ENCODE measurements at places on chromosomes 13 and 19. TPM values are rescaled to one million over a fixed set of nuclear protein-coding genes. Genes with fewer than 3 reads are reported as not detected.

PROZ gene
- total RNA-seq: not detected

GRCh38 chr13:45907503-45907902, 56.0 kb upstream of the SIAH3 start:
- no peak overlapping the region for H3K4me3 ChIP-seq
- H3K27ac ChIP-seq: no peak overlapping the region
- no peaks in the 10 kb centered on the region for H3K4me1 ChIP-seq
- H3K36me3 ChIP-seq: no peaks in the 10 kb centered on the region

- H3K36me3 ChIP-seq: no peaks in the 10 kb centered on the region
- peak overlapping the region; percentile 75 for H3K27ac ChIP-seq
- peaks cover 24% of the 10 kb centered on the region for H3K4me1 ChIP-seq
- peak overlapping the region; percentile 41 for H3K4me3 ChIP-seq
- DNase-seq: peak; percentile 85
Observed at GRCh38 chr19:38277969-38278680, 13.8 kb downstream of the SPINT2 start.

GRCh38 chr13:23391752-23392151, 41.8 kb downstream of the SACS start:
- no peak overlapping the region for H3K4me3 ChIP-seq
- H3K4me1 ChIP-seq: no peaks in the 10 kb centered on the region
- no peaks in the 10 kb centered on the region for H3K36me3 ChIP-seq
- H3K27me3 ChIP-seq: no peaks in the 10 kb centered on the region

- no peaks in the 10 kb centered on the region for H3K36me3 ChIP-seq
- peak; percentile 91 for DNase-seq
- H3K4me1 ChIP-seq: peaks cover 63% of the 10 kb centered on the region
- H3K27ac ChIP-seq: peak overlapping the region; percentile 99
Observed at GRCh38 chr13:30872685-30873461, 33.2 kb upstream of the MEDAG start.

DNA sequence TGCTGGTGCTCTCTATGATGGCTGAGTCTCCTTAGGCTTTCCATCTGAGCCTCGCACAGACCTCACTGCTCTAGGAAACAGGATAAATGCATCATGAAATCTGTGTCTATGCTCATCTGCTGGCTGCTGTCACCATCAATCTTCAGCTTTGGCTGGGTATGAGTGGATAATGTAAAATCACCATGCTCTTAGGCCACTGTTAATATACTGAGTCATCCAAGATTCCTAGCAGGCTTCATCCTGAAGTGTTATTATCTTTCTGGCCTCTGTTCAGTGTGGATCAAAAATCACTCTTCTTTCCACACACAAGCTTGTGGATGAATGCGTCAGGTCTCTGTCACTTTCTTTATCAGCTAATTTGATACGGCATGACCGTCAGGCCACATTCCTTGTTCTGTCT, 317.4 kb downstream of the NALCN start:
- no peaks in the 10 kb centered on the region for H3K4me1 ChIP-seq
- H3K36me3 ChIP-seq: no peaks in the 10 kb centered on the region
- DNase-seq: peak; percentile 2
- no peak overlapping the region for H3K4me3 ChIP-seq
- H3K27ac ChIP-seq: no peak overlapping the region

DNA sequence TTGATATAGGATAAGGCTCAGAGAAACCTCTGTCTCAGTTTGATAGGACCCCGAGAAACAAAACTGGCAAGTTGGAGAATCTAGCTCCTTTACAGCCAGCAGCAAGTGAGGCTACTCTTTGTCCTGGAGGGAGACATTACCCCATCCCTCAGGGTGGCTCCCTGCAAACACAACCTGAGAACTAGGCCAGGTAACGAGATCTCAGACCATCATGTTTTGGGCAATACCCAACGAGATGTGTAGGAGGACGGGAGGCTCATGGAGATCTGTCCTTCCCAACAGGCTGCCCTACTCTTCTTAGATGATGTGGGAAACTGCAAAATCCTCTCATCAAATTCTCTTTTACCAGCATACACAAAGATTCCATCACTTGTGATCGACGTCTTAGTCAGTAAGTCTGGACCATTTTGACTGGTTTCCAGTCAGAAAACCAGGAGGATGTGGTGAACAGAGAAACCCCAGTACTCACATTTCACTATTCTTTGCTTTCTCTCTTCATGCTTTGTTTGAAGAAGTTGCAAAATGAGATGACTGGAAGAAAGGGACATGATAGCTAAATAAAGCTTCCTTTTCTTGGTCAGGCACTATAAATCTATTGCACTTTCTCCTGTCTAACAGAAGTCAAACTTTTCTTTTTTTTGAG, 6.0 kb upstream of the CTU1 start:
- H3K36me3 ChIP-seq: no peaks in the 10 kb centered on the region
- DNase-seq: no peak
- H3K27me3 ChIP-seq: peaks cover 21% of the 10 kb centered on the region
- H3K4me3 ChIP-seq: no peak overlapping the region
- H3K27ac ChIP-seq: no peak overlapping the region

GRCh38 chr19:46715975-46716671, 791 bp downstream of the PRKD2 start:
- DNase-seq: peak; percentile 90
- peak overlapping the region; percentile 86 for H3K4me3 ChIP-seq
- peaks cover 23% of the 10 kb centered on the region for H3K36me3 ChIP-seq
- no peaks in the 10 kb centered on the region for H3K27me3 ChIP-seq
- H3K4me1 ChIP-seq: peaks cover 12% of the 10 kb centered on the region

- no peak for DNase-seq
- H3K36me3 ChIP-seq: no peaks in the 10 kb centered on the region
- H3K27ac ChIP-seq: no peak overlapping the region
- H3K27me3 ChIP-seq: no peaks in the 10 kb centered on the region
- no peak overlapping the region for H3K4me3 ChIP-seq
- H3K4me1 ChIP-seq: no peaks in the 10 kb centered on the region
Observed at GRCh38 chr13:112877066-112877465, 91.9 kb upstream of the MCF2L start.

DNA sequence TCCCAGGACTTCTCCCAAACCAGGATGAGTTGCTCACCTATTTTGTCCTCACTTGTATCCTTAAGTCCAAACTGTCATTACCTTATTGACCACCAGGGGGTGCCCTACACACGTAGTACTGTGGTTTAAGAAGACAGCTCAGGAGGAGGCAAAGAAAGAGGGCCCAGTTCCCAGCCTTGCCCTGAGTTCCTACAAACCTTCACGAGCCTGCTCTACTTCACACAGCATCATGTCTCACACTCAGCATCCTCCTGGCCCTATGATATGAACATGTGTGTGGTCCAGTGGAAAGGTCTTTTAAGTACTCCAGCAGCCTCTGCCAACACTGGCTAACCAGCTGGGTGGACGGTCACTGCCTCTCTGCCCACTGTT, 8.1 kb upstream of the ZNF784 start:
- no peak overlapping the region for H3K4me3 ChIP-seq
- H3K27me3 ChIP-seq: no peaks in the 10 kb centered on the region
- H3K27ac ChIP-seq: no peak overlapping the region
- DNase-seq: peak; percentile 93
- H3K4me1 ChIP-seq: peaks cover 13% of the 10 kb centered on the region
- H3K36me3 ChIP-seq: no peaks in the 10 kb centered on the region

Measured in osteoblast (primary cell).